ENCODE measurements at places on chromosomes 16 and 17.
A peak's percentile ranks its signal among the peaks of the same experiment; 100 is the strongest.

- DNase-seq: no peak
Measured at GRCh38 chr17:21036361-21036881, 6.4 kb downstream of the USP22 start.

DNA sequence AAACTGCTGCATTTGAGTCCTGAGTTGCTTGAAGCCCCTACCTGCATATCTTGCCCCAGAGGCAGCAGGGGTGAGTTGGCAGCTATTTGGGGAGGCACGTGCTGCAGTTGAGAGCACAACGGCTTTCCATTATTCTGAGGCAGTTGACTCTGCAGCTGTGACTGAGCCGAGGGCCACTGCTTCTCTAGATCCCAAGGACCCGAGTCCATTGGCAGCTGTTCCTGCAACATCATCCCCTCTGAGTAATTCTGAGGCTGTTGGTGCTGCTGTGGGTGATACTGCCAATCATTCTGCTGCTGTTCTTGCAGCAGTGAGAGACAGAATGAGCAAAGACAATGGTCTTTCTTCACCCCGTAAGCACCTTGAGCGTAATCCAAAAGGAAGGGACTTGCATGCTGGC, 12.7 kb downstream of the TERF2IP start:
- DNase-seq: peak; percentile 56

- no peak for DNase-seq
Measured at GRCh38 chr17:57586742-57587141, 158.4 kb downstream of the CCDC182 start.

- no peak for DNase-seq
Measured at GRCh38 chr17:61018938-61019337, 341.3 kb downstream of the BCAS3 start.

GRCh38 chr17:74089869-74090464, 113.5 kb upstream of the RPL38 start:
- no peak for DNase-seq

DNA sequence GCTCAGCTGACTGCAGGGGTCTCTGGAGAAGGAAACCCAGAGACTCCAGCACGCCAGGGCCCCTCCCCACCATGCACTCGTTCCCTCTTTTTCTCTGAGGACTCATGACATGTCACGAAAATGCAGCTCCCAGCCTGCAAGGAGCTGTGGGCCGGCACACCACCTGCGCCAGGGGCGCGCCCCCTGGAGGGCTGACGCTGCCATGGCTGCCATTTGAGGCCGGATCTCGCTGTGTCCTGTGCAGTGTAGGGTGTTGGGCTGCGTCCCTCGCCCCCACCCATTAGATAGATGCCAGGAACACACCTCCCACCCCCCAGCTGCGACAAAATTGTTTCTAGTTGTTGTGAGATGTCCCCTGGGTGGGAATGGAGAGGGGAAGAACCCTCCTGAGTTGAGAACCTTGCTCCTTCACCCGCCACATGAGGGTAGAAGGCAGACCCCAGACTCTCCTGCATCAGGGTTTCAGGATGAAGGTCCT, 8.2 kb downstream of the SYNGR2 start:
- DNase-seq: peak; percentile 63

DNA sequence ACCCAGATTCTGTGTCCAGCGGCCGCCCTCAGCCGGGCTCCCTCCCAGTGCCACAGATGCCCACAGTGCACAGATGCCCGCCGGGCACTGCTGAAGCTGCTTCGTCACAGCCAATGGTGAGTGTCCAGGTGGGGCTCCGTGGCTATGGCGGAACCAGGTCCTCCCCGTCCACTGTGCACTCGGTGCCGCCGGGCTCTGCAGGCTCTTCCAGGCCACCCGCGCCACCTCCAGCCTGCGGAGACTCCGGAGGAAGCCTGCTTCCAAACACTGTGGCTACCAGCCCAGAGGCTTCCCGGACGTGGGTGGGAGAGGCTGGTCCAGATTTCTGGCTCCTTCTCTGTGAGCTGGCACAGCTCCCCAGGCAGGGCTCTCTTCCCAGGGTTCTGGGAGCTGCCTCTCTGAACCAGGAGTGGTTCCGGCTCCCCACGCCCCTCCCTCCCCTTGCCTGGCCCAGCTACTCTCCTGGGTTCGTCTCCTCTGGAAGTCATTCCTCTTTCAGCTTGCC, 2.8 kb upstream of the PYCR1 start:
- peak; percentile 8 for DNase-seq

- no peak for DNase-seq
Measured at GRCh38 chr17:72967277-72967970, 125.1 kb downstream of the SLC39A11 start.

DNA sequence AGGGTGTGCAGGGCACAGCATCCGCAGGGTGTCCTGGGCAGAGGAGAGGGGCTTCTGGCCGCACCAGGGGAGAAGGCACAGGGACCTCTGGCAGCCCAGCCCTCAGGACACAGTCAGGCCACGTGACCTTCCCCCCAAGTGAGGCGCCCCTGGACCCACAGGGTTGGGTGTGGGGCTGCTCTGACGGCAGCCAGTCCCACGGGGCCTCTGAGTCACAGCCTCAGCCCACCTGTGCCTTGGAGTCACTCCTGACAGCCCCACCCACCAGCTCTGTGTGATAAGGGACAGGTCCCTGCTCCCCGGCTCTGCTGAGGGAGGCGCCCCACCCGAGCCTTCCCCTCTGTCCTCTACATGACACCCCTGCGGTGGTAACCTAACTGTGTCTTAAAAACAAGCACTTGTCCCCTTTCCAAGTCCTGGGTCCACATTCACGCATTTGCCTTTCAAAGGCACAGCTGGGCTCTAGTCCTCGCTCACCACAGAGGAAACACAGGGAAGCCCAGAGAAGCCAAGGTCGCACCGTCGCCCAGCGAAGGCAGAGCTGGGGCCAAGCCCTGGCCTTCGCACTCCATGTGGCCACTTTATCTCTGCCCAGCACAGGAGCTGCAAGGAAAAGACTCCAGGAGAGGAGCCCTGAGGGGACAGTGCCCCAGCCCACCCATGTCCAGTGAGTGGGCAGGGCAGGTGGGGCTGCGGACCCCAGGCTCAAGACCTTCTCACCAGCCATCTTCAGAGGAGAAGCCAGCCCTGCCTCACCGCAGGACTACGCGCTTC, 5.1 kb upstream of the NPTX1 start:
- DNase-seq: no peak

DNA sequence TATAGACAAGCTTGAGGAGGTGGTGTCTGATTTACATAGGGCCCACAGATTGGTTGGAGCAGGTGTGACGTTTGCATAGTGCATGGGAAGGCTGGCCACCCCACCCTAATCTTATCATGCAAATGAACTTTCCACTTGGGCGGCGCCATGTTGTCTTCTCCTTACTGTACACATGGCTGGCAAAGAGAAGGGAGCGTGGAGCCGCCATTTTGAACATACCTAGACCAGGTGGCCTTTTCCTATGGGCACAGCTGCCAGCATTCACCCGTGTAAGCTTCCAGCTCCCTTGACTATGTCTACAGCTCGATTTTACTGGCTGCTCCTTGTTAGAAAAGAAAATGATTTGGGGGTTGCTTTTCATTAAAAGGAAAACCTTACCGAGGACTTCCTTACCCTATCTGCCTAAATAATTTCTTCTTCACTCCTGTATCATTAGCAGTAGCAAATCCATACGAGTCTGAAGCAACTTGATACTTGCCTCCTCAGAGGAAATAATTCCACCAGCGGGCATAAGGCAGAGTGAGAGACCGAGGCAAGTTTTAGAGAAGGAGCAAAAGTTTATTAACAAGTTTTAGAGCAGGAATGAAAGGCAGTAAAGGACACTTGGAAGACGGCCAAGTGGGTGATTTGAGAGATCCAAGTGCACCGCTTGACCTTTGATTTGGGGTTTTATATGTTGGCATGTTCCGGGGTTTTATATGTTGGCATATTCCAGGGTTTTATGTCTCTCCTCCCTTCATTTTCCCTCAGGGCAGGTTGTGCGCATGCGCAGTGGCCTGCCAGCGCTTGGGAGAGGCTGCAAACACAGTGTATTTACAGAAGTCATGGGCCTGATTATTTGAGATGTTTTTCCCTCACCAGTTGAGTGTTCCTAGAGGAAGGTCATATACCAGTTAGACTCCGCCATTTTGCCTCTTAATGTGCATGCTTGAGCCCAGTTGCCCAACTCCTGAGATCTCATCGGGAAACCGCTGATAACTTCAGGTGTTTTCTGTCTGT, 65.7 kb downstream of the MARF1 start:
- no peak for DNase-seq

GRCh38 chr17:68674029-68674925, 73.1 kb upstream of the FAM20A start:
- no peak for DNase-seq

GRCh38 chr16:80991792-80992430, 14.8 kb downstream of the CMC2 start:
- no peak for DNase-seq

- DNase-seq: no peak
Measured at GRCh38 chr16:30521873-30522641, 4.3 kb downstream of the ZNF768 start.

DNA sequence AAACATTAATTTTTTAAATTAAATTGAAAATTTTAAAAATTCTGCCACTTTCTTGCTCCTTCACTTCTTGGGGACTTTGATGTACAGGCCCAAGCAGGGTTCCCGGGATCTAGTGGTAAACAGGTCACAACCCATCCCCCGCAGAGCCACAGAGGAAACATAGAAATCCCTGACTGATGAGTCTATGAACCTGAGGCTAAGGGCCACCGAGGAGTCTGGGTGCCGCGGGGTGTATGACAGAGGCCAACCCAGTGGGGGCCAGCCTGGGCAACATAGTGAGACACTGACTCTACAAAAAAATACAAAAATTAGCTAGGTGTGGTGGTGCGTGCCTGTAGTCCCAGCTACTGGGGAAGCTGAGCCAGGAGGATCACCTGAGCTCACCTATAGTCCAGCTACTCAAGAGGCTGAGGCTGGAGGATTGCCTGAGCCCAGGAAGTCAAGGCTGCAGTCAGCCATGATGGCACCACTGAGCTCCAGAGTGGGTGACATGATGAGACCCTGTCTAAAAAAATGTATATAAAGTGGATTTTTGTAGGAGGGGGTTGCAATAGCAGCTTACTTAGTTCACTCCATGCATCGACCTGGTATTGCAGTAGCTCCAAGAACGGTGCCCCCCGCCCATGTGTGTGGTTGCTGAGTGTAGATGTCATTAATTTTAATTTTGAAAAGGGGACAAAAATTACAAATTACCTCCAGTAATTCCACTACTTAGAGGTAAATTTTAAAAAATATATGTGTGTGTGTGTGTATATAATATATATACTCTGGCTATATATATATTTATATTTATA, 9.2 kb upstream of the FLYWCH1 start:
- no peak for DNase-seq

Measured in hypothalamus (tissue), 51 donors.